Stromal cell of bone marrow (primary cell): ENCODE measurements at places on chromosomes 4 and X.

- peak; percentile 47 for DNase-seq
Measured at GRCh38 chrX:53481816-53482465, 47.8 kb upstream of the HSD17B10 start.

DNA sequence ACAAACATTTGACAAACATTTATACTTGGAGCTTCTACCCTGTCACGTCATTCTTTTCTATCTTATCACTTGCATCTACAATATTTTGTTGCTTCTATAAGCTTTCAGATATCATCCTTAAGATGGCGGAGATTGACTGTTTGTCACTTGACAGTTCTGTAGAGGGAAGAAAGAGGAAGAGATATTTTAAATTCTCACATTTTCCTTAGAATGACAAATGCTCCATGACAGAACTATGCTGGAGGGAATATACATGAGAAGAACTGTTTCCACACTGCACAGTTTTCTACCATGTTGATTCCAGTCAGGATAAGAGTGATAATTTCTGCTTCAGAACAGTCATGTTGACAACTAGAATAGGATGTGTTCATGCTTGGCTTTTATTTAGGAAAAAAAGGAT lies 29.7 kb downstream of the FAM133A start:
- DNase-seq, result no peak

GRCh38 chr4:38987491-38987890 lies 44.7 kb downstream of the TMEM156 start:
- no peak for DNase-seq

DNA sequence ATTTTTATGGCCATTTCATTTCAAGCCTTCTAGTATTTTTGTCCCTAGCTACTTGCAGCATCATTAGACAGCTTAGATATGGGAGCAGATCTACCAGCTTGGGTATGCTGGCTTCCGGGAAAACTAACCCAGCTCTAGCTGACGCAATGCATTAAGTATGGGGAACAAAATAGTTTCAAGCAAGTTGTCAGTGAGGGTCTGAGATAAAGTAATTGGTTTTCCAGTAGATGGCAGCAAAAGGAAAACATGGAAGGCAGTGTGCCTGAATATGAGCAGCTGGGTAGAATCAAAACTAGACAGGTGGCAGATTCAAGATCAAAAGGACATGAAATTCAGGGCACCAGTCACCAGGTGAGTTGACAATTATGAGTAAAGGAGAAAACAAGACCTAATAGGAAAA lies 340.9 kb upstream of the CTSO start:
- DNase-seq, result peak; percentile 75
